GF-D8 (cell line): ENCODE measurements at places on chromosomes 2 and 18.

GRCh38 chr2:147094077-147094476 is 750.8 kb upstream of the ACVR2A start:
- DNase-seq, result no peak

- DNase-seq, result no peak
These were observed 4.3 kb upstream of the NEUROD1 start for GRCh38 chr2:181684454-181685149.

GRCh38 chr18:41973983-41974382 is 18.9 kb downstream of the PIK3C3 start:
- DNase-seq, result no peak

- DNase-seq, result no peak
These were observed 161.6 kb upstream of the TRIB2 start for GRCh38 chr2:12555012-12555645.

DNA sequence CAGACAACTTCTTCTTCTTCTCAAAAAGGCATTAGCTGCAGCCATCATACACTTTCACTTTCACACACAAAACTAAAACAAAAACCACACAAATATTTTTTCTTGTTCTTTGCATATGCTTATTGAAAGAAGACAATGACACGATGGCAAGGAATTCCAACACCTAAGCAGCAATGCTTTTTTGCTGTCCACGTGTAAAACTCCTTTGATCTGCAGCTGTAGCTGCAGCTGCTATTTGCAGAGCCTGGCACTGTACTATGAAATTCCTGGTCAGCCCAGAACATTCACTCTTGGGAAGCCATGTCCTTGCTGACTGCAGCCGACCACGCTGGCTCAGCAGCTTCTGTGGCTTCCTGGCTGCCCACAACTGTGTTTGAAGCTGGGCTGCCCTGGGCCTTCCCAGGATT is 316.2 kb downstream of the CDH2 start:
- DNase-seq, result no peak

DNA sequence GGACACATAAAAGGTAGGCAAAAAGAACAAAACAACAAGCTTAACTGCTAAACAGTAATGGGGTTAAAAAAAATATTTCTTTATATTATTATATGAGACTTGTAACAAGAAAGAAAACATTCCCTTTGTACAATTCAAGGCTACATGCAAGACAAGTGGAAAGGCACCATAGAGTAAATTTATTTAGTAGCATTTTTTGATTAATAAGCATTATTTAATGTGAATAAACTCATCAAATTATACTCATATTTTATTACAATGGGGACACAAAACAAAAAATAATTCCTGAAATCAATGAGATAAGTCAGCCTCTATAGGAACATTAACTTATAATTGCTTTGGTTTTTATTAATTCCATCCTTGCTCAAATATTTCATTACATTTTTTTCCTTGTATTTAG is 809.2 kb downstream of the ERBB4 start:
- no peak for DNase-seq

DNA sequence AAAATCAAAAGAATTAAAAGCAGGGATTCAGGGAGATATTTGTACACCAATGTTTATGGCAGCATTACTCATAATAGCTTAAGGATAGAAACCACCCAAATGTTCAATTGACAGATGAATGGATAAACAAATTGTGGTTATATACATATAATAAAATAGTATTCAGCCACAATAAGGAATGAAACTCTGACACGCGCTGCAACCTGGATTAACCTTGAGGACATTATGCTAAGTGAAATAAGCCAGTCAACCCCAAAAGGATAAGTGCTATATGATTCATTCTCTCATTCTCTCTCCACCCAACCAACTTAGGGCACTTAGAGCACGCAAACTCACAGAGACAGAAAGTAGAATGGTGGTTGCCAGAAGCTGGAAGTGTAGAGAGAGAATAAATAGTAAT is 216.8 kb upstream of the SLC14A2 start:
- DNase-seq, result no peak

DNA sequence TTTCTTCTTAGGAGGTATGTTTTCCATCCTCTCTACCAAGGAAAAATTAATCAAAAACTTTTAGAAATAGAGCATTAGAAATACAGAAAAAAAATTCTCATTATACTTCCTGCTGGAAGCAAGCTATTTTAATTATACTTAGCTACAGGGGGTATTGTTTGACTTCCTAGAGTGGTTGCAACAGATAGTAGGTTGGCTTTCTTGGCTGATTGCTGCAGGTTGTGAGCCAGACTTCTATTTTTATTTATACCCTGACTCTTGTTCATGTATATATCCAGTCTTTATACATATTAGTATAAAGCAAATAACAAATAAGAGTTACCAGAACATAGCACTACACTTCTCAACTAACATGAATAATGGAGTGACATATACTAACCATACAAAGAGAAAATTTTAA is 460.8 kb upstream of the REG3G start:
- no peak for DNase-seq
